ENCODE measurements at places on chromosomes 7 and 10.

- no peak for DNase-seq
These were observed 5.1 kb upstream of the AKR1E2 start for GRCh38 chr10:4820804-4821401.

GRCh38 chr7:53303781-53304180 lies 268.3 kb downstream of the POM121L12 start:
- no peak for DNase-seq

- no peak for DNase-seq
These were observed 7.1 kb downstream of the CHAT start for GRCh38 chr10:49620841-49621378.

- peak; percentile 51 for DNase-seq
These were observed 7.8 kb downstream of the RNF216 start for GRCh38 chr7:5773661-5774086.

- no peak for DNase-seq
These were observed 2.8 kb upstream of the ELN start for GRCh38 chr7:74025146-74025545.

DNA sequence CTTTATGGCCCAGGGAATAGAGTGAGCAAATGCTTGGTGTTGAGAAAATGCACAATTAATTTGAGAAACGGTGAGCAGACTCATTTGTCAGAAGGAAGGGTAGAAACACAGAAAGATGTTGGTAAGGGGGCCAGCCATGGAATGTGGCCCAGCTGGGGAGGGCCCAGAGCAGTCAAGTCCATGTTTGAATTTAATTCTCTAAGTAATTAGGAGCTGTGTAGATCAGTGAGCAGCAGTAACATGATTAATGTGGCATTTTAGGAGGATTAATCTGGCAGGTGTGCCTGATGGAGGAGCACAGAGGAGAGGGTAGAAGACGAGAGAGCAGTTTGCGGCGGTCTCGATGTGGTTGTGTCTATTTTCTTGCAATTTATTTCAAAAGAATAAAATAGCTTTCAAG lies 218.7 kb downstream of the FRMD4A start:
- no peak for DNase-seq

- peak; percentile 71 for DNase-seq
These were observed 829 bp upstream of the RPA3 start for GRCh38 chr7:7719236-7719635.

DNA sequence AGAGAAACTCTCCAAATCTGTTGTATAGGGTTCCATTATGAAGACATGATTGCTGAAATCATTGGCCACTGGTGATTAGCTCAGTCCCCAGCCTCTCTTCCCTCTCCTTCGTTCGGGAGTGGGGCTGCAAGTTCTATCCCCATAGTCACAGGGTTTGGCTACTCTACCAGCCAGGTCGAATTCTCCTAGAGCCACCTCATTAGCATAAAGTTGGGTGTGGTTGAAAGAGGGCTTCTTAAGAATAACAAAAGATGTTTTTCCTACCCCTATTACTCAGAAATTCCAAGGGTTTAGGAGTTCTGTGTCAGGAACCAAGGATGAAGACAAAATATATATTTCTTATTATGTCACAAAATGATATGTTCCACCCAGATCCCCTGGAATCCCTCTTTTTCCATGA lies 166.2 kb upstream of the YAE1 start:
- no peak for DNase-seq

DNA sequence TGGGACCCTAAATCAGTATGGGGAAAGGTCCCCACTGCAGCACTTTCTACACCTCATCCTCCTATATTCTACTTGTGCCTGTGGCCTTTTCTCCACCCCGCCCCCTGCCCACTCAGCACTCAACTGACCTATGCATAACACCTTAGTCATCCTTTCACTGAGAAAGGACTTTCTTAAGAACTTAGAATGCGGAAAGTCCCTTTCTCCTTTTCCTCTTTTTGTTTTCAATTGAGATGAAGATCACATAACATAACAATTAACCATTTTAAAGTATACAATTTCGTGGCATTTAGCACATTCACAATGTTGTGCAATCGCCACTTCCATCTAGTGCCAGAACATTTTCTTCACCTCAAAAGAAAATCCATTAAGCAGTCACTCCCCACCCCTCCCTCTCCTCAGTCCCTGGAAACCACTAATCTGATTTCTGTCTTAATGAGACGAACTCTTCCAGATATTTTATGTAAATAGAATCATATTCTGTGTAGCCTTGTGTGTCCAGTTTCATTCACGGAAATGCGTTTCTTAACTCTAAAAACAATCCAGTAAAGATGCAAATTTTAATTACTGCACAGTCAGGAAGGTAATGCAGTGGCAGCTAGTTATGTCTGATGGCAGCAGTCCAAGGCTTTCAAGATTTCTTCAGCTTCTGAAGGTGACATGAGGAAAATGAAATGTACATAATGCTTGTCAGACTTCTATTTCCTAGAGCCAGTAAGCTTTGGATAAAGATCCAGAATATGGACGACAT lies 41.7 kb downstream of the FAS start:
- DNase-seq, result peak; percentile 72

DNA sequence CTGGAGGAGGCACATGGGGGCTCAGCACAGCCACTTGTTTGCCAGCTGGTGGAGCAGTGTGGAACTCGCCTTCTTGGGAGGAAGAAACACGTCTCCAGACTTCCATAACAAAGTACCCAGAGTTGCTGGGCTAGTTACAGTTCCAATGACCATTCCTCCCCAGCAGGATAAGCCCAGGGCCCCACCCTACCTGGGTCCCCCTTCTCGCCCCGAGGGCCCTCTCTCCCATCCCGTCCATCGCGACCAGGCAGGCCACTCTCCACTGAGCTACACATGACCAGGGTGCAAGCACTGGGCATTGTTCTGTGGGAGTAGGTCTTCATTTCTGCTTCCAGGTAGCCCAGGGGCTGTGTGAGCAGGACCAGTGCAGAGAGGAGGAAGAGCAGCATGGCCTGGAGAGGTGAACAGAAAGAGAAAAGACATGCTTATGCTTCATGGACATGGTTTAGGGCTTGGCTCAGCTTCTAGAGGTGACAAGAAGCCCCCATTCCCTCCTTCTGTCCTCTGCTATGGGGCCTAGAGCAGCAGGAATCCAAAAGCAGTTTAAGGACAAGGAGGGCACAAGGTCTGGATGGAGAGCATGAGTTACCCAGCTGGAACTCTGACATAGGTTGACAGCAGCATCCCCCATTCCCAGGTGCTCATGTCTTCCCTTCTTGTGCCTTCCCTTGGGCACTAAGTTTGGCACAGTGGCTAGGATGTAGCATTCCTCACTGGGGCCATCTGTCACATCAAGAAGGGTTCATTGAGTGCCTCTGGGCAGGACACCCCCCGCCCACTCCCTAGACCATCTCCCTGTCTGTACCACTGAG lies 2.4 kb downstream of the SFTPD start:
- no peak for DNase-seq

DNA sequence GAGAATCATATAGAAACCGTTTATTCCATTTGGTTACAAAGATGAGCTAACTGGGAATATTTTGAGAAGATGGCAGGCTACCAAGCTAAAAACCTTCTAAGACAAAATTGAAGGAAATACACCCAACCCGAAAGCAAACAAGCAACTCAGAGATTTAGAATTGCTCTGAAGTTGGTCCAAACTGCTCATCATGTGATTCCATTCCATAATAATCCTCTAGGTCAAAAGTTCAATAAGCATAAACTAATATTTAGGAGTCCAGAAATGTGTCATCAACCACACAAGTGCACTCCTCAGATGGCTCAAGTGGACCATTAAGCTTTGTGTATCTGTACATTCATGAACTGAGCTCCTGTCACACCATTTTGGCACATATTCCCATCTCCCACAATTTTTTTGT lies 28.7 kb downstream of the DGKI start:
- no peak for DNase-seq

- no peak for DNase-seq
These were observed 3.0 kb downstream of the TBATA start for GRCh38 chr10:70782086-70782745.

DNA sequence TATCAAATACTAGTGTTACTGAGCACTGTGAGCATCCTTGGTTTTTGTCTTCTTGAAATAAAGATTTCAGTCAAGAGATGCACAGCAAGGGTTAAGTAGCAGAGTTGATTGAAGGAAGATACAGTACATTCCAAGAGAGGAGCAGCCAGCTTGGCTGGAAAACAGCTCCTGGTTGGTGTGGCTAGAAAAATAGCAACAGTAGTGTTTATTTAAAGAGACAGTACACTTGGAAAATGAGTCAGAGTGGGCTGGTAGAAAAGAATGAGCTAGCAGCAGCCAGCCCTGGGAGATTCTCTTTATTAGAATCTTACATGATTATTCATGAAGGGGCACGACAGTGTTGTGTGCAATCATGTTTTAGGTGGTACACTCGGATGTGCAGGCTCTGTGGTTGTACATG lies 1016.4 kb upstream of the SORCS1 start:
- no peak for DNase-seq

- peak; percentile 12 for DNase-seq
These were observed at the start of gene RAPGEF5 for GRCh38 chr7:22356701-22357310. Gene RAPGEF5, minus strand, starts transcription at chr7:22357154. Its CDS starts 94 bp downstream, at chr7:22357060.

GRCh38 chr10:3404381-3404780 lies 231.8 kb upstream of the PITRM1 start:
- no peak for DNase-seq

DNA sequence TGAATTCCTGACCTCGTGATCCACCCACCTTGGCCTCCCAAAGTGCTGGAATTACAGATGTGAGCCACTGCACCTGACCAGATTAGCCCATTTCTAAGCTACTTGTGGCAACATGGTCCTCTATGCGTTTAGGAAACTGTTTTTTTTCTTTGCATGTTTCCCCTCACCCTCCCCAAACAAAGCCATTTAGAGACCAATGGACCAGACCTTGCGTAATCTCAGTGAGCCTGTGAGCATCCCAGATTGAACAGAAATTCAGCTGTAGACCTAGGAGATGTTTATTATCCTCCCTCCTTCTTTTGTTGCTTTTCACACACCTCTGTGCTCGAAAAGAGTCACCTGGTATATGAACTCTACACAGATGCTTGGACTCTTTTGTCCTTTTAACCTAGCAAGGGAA lies 28.5 kb upstream of the CAMK1D start:
- DNase-seq, result no peak

DNA sequence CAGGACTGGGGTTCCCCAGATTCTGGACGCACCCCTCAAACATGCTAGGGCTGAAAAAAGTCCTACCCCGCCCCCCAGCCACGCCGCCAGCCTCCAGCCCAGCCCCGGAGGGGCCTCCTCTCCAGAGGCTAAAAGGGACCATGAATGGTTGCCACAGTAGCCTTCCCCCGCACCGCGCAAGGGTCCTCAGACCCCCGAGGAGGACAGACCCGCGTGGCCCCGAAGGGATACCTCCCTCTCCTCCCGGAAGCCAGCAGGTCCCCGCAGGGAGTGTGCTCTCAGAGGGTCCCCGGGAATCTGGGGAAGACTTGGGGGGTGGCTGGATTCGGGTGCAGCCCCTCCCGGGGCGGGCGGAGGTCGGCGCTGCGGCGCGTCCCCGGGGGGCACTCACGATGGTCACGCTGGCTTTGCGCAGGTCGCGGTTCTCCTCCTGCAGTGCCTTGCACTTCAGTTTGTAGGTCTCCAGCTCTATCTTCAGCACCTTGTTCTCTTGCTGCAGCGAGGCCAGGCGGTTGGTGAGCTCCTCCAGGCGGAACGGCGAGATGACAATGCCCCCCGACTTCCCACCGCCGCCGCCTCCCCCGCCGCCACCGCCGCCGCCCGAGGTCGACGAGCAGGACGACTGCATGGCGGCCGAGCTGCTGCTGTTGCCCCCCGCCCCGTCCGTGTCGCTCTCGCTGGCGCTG lies 482 bp downstream of the CCDC6 start:
- peak; percentile 21 for DNase-seq

- no peak for DNase-seq
These were observed 77.6 kb upstream of the RSU1 start for GRCh38 chr10:16894821-16895220.

- peak; percentile 58 for DNase-seq
These were observed 71.7 kb downstream of the ICA1 start for GRCh38 chr7:8190119-8190895.

DNA sequence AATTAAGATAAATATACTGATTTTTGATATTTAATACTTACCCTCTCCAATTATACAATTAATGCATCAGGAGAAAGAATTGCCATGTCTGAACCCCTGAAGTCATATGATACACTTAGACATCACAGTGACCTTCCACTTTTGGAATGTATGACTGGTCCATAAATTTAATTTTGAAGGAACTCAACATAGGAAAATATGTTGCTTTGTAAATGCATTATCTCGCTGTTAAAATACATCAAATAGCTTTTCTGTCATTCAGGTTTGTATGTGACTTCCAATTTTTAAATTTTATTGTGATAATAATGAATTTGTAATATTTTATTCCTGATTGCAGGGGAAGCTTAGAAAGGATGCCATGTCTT lies 631.9 kb upstream of the ANKRD30A start:
- DNase-seq, result no peak

DNA sequence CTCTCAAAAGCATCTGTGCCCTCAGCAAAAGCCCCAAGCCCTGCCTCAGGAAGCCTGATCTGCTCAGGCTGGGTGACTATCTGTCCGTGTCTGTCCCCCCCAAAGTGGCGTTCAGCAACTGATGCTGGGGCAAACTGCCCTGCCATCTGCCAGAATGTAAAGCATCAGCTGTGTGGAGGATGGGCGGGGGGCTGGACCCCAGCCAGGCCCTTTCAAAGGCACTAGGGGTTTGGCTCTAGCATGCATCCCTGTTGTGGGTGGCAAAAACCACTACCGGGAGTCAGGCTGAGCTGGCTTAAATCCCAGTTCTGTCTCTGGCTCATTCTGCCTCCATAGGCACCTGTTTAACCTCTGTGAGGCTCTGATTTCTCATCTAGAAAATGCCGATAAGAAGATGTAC lies 35.5 kb downstream of the GPRIN2 start:
- DNase-seq, result no peak

DNA sequence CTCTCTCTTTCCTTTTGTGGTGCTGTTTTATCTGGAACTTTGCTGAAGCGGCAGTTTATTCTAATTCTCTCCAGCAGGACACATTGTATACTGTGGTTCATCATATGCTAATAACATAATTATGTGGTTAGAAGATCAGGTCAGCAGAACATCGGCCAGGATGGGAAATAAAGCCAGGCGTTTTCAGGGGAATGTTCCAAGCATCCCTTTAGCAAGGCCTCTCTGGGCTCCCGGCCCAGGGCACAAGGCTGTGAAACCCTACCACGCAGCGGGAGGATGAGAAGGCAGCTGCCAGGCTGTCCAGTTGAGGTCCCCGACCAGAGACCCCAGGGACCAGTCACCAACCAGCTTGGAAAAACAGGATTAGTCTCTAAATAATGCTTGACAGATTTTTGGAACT lies 112.2 kb upstream of the GALNT17 start:
- no peak for DNase-seq

DNA sequence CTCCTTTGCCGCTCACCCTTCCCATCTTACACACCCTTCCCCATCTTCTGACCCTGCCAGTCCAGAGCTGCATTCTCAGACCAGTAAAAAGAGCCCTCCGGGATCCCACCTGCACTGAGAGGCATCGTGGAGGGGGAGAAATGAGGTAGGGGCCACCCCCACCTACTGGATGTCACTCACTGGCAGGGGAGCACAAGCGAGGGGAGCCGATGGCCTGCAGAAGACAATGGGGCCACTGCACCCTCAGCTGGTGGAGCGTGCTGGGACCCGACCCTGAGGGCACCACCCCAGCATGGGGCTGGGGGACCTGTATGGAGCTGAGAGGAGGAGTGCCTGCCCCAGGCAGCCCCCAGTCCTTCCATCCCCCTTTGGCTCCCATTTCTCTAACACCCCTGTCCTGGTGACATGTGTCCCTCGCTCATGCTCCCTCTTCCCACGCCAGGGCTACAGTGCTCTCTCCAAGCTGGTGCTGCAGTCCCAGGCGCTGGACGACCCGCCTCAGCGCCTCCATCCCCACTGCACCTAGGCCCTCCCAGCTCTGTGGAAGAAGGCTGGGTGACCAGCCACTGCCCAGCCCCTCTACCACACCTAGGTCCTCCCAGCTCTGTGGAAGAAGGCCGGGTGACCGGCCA lies 49.8 kb downstream of the RASGEF1A start:
- DNase-seq, result no peak
